ENCODE measurements at places on chromosomes 5 and 9.

DNA sequence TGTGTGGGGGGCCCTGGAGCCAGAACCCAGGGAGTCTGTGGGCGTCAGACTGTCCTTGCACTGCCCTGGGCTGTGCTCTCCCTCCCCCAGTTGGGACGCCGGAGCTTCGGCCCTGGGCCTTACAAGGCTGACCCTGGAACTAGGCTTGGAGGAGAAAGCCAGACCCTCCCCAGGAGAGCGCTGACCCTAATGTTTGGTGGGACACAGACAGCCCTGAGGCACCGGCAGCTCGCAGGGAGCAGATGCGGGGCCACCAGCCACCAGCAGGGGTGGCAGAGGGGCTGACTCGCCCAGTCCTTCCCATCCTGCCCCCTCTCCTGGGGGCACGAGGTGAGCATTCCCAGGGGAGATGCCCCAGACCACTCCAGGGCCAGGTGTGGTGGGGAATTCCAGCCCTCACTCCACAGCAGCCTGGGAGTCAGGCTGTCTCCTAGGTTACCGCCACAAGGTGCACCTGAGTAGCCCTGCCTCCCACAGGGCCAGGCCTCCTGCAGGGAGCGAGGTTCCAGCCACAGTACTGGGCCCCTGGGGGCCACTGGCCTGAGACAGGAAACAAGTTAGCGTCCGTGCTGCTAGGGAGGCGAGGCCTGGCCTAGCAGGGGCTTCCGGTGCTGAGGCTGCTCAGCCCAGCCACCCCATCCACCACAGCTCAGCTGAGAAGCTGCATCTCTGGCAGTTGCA, 134.6 kb downstream of the OLFM1 start:
- DNase-seq: peak; percentile 34

DNA sequence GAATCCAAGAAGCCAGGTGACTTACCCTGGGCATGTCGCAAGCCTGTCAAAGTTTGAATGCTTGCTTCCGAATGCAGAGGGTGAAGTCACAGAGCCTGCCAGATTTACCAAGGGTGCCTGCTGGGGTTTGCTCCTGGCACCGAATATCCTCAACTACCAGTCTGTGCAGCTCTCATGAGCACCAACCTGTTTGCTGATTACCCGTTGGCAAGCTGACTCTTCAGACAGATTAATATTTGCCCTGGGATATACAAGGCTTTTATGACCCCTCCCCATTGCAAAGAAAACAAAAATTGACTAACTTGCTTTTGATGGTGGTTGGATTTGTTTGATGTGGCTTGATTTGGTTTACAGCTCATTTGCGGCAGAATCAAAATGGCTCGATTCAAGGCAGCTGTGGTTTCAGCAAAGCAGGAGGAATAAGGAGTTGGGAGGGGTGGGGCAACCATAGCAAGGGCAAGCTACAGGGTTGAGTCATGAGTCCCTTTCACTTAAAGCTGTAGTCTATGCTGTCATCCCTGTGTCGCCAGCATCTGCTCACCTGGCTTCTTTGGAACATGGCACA, 82.3 kb upstream of the AGXT2 start:
- DNase-seq: no peak

DNA sequence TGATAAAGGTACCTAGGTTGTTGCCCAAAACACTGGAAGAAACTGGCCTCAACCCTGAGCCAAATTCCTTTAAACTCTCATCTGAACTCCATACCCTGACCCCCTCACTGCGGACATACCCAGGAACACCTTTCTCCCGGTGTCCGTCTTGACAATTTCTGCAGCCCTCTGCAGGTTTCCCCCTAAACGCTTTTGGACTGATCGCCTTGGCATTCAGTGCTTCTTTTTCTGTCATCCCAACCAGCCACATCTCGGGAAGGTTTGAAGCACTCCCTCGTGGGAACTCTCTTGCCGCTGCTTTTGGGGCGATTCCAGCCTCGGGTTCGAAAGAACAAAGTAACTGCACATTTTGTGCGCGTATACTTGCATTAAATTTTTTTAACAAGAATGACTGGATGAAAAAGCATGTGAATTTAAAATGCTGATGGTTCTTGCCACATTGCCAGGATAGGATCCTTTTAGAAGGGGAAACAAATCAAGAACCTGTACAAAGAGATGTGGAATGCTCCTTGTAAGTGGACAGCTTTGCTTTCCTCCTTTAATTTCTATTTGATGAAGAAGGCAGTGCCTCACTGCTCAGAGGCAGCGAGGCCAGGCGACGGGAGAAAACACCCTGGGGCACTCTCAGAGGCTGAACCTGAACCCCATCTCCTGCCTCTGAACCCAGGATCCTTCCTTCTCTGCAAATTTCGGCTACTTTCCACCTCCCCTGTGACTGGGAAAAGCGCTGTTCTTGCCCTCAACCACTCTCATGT, 615 bp downstream of the PSMD5 start:
- DNase-seq: no peak

DNA sequence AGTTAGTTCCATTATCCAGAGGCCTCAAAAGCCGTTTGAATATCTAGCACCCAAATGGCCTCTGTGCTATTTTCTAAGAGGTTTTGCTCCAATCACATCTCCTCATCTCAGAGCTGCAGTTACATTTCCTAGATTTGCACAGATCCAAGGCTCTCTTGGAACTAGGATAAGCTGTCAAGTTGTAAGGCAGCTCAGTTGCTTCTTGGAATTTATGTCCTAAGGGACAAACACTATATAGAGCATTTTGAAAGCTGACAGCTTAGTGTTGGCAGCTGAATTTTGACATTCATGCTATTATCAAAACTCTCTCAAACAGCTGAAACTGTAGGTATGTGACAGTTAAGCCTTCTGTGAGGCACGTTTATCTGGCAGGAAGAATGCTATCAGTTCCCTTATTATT, 97.0 kb downstream of the MACIR start:
- DNase-seq: no peak

GRCh38 chr9:110257097-110257841, 962 bp upstream of the TXN start:
- DNase-seq: no peak

- DNase-seq: peak; percentile 15
Observed at GRCh38 chr5:114362197-114362976, 517 bp downstream of the KCNN2 start.

DNA sequence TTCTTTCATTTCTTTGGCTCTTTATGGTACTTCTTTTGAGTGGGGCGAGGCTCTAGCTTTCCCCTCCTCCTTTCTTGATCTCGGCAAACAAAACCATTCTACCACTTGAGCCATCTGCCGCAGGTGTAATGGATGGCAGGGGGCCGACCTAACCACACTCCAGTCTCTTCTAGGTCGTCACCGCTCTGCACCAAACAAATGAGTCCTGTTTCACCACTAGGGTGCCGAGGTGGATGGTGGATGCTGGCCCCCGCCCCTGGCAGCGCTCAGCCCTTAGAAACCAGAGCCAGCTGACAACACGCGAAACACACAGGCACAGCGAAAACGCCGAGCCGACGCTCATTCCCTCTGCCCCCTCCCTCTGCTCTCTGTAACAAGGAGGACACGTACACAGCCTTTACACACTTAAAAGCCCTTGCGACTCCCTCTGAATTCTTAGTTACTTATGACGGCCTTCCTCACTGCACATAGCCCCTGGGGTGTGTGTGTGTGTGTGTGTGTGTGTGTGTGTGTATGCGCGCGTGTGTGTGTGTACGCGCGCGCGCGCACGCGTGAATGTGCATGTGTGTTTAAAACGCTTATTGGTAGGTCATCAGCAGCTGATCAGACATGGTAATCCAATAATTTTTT, 199.4 kb downstream of the MEF2C start:
- peak; percentile 89 for DNase-seq

- no peak for DNase-seq
Observed at GRCh38 chr9:87740209-87740608, 14.3 kb downstream of the CTSL start.

DNA sequence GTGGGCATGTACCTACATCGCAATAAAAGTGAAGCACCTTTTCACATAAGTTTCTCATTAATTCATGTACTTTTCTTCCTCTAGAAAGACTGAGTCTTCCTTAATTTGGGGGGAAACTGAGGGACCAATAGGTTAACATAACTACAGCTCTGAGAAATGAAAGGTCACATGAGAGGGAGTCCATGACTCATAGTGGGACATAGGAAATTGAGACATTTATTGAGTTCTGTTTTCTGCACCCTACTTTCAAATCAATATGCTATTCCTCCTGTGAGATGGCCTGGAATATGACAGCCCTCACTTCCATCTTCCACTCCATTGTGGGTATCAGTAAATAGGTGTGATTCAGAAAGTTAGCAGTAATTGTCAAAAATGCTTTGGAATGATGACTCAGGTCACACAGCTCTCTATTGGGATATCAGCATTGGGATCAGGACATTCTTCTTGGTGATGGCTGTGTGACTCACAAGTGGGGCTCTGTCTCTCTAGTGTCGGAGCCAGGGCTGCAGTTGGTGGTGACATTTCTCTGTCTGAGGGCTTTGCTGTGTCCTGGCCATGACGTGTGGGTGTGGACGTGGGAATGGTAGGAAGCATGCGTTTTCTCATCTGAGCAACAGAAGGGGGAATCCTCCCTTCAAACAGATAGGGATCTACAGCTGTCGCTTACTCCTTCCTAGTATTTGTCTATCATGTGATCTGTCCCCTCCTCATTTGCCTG, 125.0 kb downstream of the TRIO start:
- no peak for DNase-seq

All from NCI-H345 (cell line).